ENCODE measurements at places on chromosomes 1 and 21.
A peak's percentile ranks its signal among the peaks of the same experiment; 100 is the strongest.

- peak; percentile 95 for DNase-seq
Observed at GRCh38 chr1:196608390-196609369, at the start of gene KCNT2. Gene KCNT2 (minus strand): TSS chr1:196608440. CDS start chr1:196608309, 131 bp downstream.

DNA sequence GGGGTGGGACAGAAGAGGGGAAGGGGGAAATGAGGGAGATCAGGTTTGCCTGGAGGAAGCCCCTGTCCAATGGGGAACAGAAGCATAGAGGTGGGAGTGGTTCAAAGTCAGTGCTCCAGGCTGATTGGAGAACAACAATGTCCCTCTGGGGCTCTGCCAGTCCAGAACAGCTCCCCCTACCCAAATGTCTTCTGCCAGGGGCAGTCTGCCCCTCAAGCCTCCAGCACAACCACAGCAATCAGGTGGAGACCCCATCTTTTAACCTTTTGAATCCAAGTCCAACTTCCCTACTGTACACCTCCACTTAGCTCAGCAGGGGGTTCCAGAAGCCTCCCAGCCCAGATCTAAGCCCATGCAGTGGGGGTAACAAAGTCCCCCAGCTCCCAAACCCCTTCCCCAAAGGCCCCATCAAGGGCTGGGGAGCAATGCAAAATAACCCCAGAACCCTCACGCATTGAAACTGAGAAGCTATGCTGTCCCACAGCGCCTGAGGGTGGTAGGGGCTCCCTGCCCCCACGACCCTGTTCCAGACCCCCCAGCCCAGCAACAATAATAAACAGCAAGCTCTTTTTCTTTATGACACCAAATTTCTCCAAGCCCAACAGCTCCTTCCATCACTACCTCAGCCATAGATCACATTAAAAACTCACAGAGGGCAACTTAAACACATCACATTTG is 3.3 kb downstream of the AHDC1 start:
- DNase-seq, result peak; percentile 46

- peak; percentile 34 for DNase-seq
Observed at GRCh38 chr1:151144474-151145303, 1.7 kb downstream of the SEMA6C start.

- DNase-seq, result no peak
Observed at GRCh38 chr1:85438353-85438752, 26.6 kb downstream of the DDAH1 start.

GRCh38 chr1:7623842-7624241 is 147.3 kb upstream of the VAMP3 start:
- no peak for DNase-seq

DNA sequence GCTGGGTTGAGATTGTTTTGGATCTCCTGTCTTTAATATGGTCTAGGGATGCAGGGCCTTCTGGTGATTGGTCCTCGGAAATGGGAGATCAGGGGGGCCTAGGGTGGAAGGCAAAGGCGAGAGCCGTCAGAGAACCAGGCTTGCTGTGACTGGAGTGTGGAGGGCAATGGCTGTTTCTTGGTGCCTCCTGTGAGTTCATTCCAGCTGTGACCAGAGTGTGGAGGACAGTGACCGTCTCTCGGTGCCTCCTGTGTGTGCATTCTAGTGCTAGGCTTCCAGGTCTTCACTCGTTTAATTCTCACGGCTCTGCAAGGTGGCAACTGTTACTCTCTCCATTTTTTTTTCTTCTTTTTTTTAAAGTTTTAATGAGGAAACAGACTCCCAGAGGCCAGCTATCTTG is 14.1 kb downstream of the LDLRAP1 start:
- DNase-seq, result no peak

DNA sequence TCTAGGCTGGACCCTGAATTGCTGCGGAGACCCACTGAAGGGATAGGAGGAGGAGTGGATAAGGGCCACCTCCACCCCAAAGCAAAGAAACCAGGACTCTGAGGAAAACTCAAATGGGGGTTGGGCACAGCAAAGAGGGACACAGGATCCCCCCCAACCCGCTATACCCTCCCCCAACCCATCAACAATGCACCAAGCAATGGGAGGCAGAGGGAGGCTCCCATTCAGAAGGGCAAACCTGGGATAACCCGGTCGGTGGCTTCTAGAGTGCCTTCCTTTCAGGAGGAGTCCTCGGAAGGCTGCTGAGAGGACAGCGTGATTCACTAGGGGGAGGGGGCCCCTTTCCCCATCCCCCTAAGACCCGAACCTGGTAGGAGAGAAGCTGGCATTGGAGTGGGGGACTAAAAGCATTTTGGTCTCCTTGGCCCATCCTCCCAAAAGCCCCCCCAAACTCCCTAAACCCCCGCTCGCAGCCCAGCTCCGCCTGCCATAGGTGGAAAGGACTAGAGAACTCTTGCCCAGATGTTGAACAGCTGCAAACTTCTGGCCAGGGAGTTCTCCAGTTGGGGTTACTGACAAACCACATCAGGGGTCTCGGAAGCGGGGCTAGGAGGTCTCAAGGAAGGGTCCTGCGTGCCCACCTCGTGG is 1.3 kb downstream of the MEF2D start:
- peak; percentile 41 for DNase-seq

- no peak for DNase-seq
Observed at GRCh38 chr21:31873275-31873695, 465 bp downstream of the HUNK start.

All from OCI-M1 (cell line).